ENCODE measurements at places on chromosomes 11 and 22. TPM values are rescaled to one million over a fixed set of nuclear protein-coding genes. Genes with fewer than 3 reads are reported as not detected.

DNA sequence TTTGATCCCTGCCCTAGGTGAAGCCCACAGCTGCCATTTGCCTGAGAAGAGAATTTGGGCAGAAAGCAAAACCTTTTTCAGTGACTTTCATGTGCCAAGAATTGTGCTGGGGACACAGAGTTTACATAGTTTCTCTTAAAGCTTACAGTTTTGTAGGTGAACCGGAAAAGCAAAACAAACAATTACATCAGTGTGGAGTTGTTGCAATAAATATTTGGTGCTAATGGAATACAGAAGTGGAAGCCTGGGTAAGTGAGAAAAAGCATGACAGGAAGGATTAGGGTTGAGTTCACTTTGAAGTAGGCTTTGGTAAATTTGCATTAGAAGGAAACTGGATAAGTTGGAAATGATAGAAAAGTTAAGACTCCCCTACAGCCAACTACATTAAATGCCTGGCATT is 82.7 kb downstream of the RASSF10 start:
- DNase-seq: no peak

DNA sequence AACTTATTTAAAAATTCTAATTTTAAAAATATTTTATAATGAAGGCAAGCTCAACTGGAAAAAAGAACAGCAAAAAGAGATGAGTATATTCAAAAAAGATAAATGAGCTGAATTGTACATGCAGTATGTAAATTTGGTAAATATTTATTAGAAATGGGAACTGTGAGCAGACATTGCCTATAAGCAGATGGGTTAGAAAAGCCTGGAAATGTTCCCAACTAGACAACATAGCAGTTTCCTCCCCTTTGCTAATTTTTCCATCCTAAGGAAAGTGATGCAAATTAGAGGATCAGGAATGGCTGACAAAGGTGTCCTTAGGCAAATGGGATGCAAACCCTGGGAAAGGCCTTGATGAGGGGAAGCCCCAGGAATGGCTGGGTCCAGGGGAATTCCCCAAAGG is 37.2 kb downstream of the TP53I11 start:
- no peak for DNase-seq

GRCh38 chr11:79668575-79668974 is 227.7 kb upstream of the TENM4 start:
- DNase-seq: peak; percentile 13

DNA sequence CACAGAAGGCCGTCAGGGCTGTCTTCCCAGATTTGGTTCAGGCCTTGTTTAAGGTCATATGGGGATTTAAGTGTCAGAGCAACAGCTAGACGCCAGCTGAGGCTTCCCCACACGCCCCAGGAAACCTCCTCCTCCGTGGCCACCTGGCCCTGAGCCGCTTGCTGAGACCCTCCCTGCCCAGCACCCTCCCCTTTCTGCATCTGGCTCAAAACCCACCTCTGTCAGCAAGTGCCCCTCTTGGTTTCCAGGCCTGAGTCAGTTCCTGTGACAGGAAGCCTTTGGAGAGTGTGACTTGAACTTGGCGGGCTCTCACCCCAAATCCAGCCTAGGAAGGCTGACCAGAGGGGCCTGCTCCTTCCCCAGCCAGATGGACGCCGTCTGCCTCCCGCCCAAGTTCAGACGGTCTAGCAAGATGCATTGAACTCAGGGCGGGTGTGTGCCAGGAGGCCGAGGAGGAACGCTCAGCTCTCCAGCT is 561 bp downstream of the FXYD2 start:
- DNase-seq: no peak

CDON gene
- 30.9 TPM for polyA plus RNA-seq

VSIG10L2 gene
- polyA plus RNA-seq: not detected

ARSA gene
- polyA plus RNA-seq: 15.2 TPM

- DNase-seq: peak; percentile 44
Observed at GRCh38 chr11:68460741-68461574, at the start of gene PPP6R3. TSS of gene PPP6R3 (plus strand) at chr11:68460752. CDS start at chr11:68537665, 76,913 bp downstream.

DNA sequence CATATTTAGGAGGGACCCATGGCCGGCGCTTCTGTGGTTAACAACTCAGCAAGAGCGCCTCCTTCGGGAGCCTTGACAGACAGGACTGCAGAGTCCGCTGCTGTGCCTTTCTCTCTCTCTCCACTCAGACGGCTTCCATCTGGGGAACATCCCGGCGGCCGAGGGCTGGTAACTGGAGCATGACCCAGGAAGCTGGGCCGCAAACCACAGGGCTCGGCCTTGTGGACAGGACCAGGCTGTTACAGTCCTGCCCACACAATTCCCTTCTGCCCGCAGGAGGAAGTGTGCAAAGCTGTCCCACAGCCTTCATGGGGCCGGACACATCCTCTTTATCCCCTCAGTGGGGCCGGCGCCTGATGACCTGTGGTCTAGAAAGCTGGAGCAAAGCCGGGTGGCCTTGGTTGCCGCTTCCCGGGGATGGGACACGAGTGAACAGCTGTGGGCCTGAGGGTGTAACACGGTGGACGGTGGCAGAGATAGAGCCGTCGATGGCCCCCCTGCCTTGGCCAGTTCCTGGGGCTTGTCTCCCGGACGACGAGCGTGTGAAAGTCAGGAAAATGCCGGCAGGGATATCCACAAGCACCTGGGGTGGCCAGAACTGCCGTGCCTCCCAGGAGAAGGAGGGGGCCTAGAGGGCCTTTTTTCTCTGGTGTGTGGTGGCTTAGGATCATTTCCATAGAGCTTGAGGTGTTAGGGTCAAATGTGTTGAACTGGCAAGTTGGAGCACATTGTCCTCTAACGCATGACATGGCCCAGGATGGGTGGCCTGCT is 50.1 kb downstream of the FBLN1 start:
- DNase-seq: peak; percentile 78

GRCh38 chr11:87036756-87037449 is 831 bp upstream of the TMEM135 start:
- peak; percentile 20 for DNase-seq

DNA sequence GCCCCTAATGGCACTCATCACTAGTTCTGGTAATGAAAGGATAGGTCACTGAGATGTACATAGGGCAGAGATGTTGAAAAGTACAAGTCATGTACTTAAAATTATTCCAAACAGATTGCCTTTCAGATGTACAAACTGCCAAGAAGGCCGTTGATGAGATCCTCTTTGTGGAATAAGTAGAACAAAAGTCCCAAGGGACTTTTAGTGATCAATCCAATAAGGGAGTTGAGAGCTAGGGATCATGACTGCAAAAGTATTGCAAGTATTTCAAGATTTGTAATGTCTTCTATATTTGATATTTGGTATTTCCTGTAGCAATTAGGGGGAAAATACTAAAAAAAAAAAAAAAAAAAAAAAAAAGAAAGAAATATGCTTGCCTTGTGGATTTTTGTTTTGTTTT is 82.2 kb downstream of the ATG16L2 start:
- DNase-seq: no peak

DNA sequence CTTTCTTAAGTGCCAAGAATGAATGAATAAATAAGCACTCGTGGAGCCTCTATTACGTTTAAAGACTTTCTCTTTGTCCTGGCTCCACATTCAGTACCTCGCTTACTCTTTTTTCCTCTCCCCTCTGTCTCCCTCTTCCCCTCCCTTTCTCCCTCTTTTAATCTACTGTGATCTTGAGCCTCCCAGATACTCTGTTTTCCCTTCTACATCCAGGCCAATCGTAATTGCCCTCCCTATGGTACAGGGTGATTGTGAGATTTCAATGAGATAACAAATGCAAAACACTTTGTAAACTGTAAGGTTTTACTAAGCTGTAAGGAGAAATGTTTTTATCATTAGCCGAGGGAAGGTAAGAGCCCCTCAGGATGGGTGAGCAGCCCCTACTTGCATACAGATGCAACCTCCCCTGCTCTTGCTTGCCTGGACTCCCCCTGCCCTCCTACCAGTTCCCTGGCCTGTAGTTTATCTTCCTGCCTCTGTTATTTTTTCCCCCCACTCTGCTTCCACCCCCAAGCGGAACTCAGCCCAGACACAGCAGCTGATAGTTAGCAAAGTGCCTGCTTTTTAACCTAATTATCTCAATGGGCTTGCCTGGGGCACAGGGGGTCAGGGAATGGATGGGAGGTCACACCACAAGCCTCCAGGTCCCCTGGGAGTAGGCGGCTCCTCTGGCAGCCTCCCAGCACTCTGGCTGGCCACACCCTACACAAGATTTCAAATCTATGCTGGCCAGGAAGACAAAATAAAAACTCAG is 76.9 kb upstream of the CADM1 start:
- DNase-seq: no peak

C11orf87 gene
- 0.22 TPM for polyA plus RNA-seq

- no peak for DNase-seq
Observed at GRCh38 chr11:129722529-129722928, 93.1 kb upstream of the TMEM45B start.

PLXNB2 gene
- 191 TPM for polyA plus RNA-seq

GRCh38 chr11:48020092-48020755 is 39.9 kb downstream of the PTPRJ start:
- DNase-seq: no peak

DHCR7 gene
- 54.2 TPM for polyA plus RNA-seq

- no peak for DNase-seq
Observed at GRCh38 chr11:66004186-66004585, 1.9 kb downstream of the BANF1 start.

GRCh38 chr11:35096723-35097122 is 42.2 kb upstream of the CD44 start:
- DNase-seq: no peak

MMP1 gene
- polyA plus RNA-seq: 0.23 TPM

DNA sequence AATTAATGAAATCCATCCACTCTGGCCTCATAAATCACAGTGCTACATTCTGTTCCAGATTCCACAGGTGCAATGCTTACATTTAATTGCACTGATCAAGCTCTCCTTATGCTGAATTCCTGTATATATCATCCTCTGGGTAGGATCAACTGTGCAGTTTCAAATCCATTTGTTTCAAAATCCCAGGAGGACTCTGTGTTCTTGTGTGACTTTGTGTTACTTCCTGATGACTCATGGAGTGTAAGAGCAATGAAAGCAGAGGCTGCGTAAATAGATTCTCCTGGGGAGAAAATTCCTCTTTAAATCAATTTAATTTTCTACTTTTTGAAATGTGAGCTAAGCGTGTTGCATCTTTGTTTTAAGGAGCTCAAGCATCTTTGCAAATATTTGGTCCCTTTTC is 752.7 kb downstream of the METTL15 start:
- no peak for DNase-seq

- DNase-seq: no peak
Observed at GRCh38 chr22:47452184-47452583, 689.7 kb downstream of the TBC1D22A start.

DNA sequence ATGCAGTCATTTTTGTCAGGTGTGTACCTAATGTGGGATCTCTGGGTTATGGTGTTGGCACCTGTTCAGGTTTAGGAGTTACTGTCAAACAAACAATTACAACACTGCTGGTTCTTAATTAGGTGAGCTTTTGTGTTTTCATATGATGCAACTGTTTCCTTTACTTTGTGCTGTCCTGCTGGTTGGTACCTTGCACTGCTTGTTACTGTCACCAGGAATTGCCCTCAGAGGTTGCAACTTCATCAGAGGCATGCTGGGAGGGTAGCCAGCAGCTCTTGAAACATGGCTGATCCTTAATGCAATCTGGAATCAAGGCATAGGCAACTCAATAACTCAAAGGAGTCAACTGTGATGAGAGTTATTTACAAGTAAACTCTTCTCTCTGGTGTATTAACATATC is 400.3 kb downstream of the MIAT start:
- no peak for DNase-seq

DNA sequence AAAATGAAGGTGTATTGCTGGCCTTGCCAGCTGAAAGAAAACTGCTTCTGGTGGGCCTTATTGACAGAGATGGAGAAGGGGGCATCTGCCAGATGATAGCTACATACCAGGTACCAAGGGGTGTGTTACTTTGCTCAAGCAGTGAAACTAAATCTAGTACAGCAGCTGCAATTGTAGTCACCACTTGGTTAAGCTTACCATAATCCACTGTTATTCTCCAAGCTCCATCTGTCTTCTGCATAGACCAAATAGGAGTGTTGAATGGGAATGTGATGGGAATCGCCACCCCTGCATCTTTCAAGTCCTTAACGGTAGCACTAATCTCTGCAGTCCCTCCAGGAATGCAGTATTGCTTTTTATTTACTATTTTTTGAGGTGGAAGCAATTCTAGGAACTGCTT is 45.8 kb upstream of the LIN7C start:
- DNase-seq: no peak

HEPHL1 gene
- polyA plus RNA-seq: 0.33 TPM

GRCh38 chr11:88398372-88398771 is 60.8 kb upstream of the CTSC start:
- DNase-seq: no peak

GRCh38 chr11:3849297-3849874 is 6.1 kb upstream of the STIM1 start:
- DNase-seq: no peak

GRCh38 chr22:35539487-35539886 is 1.1 kb upstream of the RASD2 start:
- DNase-seq: no peak

DNA sequence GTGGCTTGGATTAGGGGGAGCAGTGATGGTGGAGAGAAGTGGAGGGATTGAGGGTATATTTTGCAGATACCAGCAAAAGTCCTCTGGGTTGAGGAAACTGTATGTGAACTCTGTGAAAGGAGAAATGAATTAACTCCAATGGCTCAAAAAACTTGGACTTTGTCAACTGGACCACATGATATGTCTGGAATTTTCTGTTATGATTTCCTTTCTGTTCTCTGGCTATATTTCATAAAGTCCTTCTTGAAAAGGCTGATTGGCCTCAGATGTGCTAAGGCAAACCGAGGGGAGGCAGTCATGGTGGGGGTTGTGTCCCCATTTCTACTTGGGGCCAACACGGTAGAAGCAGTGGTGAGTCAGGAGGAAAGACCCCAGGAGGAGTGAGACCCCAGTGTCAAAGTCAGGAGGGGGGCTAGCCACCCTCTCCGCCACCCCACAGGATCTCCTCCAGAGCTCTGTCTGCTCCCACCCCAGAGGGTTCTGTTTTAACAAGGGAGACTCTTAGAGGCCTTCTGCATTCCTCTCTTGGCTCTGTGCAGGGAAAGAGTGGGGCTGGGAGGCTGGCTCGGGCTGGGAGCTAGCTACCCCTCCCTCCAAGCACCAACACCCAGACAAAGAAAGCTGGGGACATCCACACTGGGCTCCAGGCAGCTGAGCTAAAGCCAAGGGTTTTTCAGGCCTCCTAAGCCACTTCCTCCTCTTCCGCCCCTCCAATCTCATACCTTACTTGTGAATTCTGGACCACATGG is 13.8 kb downstream of the CHRDL2 start:
- DNase-seq: no peak

- DNase-seq: no peak
Observed at GRCh38 chr22:41003066-41003465, 51.9 kb downstream of the RBX1 start.

DNA sequence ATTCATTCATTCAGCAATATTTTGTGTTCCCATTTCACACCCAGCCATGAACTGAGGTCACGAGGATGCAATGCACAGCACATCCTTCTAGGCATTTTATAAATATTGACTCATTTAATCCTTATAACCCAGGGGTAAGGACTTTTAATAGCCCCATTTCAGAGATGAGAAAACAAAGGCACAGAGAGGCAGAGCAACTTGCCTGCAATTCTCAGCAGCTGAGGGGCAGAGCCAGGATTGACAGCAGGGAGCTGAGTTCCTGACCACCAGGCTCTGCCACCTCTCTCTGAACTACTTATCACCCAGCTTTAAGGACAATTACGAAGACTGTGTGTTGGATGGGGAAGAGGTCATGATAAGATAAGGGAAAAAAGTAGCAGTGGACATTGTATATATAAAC is 12.8 kb upstream of the FGF3 start:
- no peak for DNase-seq
